GM12892 (cell line): ENCODE measurements at places on chromosomes 1 and 21.

GRCh38 chr21:31682620-31683019 is 23.1 kb downstream of the SOD1 start:
- DNase-seq: no peak

- DNase-seq: no peak
Observed at GRCh38 chr1:40014812-40015594, 25.5 kb upstream of the CAP1 start.

DNA sequence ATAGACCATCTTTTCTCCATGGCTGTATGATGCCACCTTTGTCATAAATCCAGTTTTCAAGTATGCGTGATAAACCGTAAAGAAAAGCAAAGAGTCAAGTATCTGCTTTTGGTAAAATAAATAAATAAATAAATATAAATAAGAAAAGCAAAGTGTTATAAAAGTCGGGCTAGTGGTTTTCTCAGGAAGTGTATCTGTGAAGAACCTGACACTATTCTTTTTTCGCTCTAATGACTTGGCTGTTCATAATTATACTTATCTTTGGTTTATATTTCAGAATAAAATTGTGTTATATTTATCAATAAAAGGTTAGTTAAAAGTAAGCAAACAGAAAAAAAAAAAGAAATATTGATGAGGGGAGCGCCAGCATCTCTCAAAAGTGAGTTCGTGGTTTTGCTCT is 594 bp upstream of the EXO5 start:
- no peak for DNase-seq

DNA sequence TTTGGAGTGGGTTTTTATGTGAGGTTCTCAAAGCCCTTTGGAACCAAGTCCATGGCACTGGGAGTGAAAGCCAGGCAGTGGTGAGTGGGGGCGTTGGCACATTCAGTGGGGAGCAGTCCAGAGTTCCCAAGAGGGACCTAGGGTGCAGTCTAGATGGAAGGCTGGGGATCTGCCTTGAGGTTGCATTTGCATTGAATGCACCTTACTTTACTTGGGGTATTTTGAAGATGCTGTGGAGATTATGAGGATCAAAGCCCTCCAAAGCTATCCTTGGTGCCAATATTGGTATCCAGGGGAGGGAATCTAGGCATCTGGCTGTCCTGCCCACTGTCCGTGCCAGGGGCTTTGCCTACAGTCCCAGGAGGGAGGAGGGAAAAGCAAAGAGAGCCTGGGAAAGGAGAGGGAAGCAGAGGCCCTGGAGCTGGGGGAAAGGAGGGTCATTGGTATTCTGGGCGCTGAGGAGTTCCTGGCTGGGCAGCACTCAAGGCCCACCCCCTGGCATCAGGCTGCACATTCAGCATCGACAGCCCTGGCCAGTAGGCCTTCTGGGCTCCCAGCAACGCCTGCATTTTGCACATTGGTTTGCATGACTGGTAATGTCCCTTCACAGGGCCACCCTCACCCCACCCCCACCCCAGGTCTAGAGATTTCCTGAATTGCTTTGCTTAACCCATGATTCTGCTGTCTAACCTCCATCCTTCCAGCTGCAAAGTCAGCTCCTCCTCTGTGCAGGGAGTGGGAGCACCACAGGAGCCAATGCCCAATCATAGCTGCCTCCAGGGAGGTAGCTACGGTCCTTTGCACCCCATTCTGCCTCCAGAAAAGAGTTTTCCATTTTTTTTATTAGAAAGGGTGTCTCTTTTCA is 843 bp upstream of the BCAN start:
- DNase-seq: no peak

DNA sequence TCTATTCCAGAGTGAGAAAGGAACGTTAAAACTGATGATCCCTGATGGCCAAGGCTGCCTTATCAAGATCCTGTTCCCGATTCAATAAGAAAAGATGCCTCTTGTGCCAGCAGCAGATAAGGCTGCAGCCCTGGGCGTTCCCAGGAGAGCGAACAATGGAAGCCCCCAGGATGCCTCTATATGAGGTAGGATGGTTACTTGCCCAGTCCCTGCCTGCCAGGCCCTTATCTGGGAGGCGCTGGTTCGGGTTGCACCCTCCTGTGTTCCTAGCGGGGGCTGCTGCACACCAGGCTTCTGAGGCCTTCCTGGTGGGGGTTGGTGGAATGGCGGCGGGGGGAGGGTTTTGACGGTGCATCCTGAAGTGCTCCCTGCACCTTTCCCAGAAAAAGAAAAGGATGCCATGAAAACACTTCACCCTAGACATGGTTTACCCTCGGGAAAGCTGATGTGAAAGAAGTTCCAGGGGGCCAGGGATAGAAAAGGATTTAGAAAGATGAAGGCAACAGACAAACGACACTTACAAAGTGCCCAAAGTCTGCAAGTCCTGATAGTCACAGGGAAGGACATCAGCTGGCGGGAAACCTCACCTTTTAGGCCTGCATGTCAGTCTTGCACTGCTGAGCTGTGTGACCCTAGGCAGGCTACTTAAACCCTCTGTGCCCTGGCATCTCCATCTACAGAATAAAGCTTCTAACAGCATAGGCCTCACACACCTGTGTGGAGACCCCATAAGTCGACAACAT is 100.3 kb downstream of the KCNJ15 start:
- no peak for DNase-seq

DNA sequence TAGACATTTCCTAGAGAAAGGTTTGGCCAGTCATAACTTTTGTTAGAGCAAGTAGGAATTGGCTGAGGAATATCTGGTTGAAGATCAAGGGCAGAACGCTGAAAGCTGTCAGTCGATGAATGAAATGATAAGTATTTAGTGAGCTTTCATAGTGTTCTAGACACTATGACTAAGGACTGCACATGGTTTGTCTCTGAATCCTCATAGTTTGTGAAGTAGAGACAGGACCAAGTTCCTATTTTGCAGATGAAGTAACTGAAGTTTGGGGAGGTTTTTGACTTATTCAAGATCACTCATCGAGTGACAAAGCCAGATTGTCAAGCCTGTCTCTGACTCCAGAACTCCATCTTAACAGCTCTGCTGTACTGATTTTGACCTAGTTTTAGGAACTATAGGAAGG is 4.7 kb downstream of the ELOA start:
- no peak for DNase-seq

DNA sequence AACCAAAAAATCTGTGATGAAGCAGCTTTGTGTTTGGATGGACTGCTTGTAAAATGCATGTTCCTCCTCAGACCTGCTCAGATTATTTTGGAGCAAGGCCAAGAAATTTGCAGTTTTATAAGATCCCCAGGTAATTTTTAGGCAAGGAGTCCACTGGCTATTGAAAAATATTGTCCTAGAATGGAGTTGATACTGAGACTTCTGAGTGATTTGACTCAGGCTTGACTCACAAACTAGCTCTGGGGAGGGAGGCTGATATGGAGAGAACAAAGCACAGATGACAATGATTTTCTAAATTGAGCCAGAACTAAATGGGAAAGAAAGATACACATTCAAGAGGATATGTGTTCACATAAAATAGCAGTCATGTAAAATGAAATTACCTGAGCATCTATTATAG is 36.7 kb downstream of the AGL start:
- DNase-seq: no peak

- DNase-seq: no peak
Observed at GRCh38 chr1:30196872-30197638, 526.3 kb downstream of the MATN1 start.

GRCh38 chr1:10682449-10683309 is 113.8 kb downstream of the CASZ1 start:
- no peak for DNase-seq

DNA sequence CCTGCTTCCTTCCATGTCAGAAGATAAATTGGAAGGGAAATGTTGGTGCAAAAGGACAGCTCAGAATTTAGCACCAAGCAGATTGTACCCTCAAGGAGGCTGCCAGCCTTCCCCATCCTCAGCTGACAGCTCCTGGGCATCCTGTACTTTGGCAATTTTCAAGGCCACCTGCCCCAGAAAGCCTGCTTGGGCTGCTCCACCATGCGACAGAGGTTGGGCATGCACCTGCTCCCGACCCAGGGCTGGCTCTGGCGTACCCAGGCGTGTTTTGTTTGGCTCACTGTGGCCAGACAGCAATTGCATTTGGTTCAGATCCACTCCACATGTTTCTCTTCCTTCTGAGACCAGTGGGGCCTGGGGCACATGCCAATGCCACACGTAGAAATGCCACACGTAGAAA is 547.8 kb downstream of the NPHP4 start:
- no peak for DNase-seq

GRCh38 chr1:21319447-21320407 is 29.5 kb upstream of the ECE1 start:
- no peak for DNase-seq

GRCh38 chr1:195071461-195071860 is 1536.8 kb downstream of the KCNT2 start:
- DNase-seq: no peak

GRCh38 chr1:224450561-224451350 is 16.2 kb upstream of the WDR26 start:
- no peak for DNase-seq

GRCh38 chr21:44475266-44475845 is 20.0 kb downstream of the LRRC3 start:
- no peak for DNase-seq

GRCh38 chr1:209417761-209418160 is 165.8 kb upstream of the CAMK1G start:
- no peak for DNase-seq

DNA sequence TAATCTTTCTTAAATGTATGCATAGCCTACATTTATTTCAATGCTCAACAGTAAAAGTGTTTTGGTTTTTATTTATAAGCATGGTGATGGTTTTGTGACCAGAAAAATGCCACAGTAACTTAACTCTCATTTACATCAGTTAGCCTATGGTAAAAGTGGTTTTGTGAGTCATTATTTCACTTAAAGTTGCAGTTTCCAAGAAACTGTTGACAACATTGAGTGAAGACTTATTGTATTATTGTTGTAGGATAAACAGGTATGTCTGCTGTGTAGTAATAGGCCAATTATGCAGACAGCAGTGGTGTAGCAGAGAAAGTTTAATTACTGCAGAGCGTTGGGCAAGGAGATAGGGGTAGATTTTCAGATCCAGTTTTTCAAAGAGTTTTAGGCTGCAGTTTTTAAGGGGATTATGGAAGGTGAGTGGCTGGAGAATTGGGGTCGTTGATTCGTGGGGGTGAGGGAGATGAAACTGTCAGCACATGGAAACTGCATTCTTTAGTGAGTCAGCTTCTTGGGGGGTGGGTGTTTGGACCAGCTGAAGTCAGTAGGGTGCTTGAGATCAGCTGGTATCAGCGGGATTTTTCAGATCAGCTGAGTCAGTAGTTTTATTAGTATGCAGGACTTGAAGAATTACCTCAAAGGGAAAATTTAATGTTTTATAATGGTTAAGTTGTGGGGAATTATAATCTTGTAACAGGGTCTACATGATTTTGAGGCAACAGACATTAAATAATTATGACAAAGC is 168.7 kb upstream of the FMN2 start:
- no peak for DNase-seq

GRCh38 chr1:91098299-91098906 is 76.6 kb upstream of the ZNF644 start:
- no peak for DNase-seq

- DNase-seq: no peak
Observed at GRCh38 chr1:60034999-60035398, 38.6 kb downstream of the C1orf87 start.
